ENCODE measurements at places on chromosomes 2 and 18.

GRCh38 chr18:2848247-2849246 lies 1.7 kb downstream of the EMILIN2 start:
- peak; percentile 35 for DNase-seq

GRCh38 chr2:76169276-76170008 lies 458.7 kb upstream of the GCFC2 start:
- no peak for DNase-seq

GRCh38 chr2:17388798-17389197 lies 129.4 kb downstream of the RAD51AP2 start:
- peak; percentile 19 for DNase-seq

GRCh38 chr18:55544014-55544413 lies 44.0 kb downstream of the TCF4 start:
- DNase-seq: no peak

- DNase-seq: no peak
Observed at GRCh38 chr2:240581811-240582210, 4.7 kb upstream of the CAPN10 start.

- DNase-seq: peak; percentile 38
Observed at GRCh38 chr2:198807131-198807530, 650.6 kb downstream of the SATB2 start.

- DNase-seq: no peak
Observed at GRCh38 chr18:74148543-74149070, 284 bp downstream of the TIMM21 start.

- DNase-seq: no peak
Observed at GRCh38 chr2:126995621-126996377, 97.1 kb downstream of the TEX51 start.

- no peak for DNase-seq
Observed at GRCh38 chr2:69553991-69554390, 89.5 kb downstream of the AAK1 start.

DNA sequence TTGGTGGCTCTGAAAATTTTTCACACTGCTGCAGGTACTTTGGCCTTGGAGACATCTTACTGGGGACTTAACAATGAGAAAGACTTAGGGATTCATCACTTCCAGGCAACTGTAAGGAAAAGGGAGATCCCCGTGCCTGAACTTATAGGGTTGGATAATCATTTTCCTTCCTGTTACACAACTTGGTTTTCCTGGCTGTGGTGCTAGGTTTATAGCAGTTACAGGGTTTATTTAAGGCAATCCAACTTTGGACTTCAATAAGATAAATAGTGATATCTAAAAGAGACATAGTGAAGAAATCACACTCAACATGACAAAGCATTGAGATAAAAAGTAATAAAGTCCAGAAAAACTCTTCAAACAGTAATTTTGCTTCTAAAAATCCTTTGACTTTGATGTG lies 70.2 kb upstream of the RAPH1 start:
- DNase-seq: no peak

DNA sequence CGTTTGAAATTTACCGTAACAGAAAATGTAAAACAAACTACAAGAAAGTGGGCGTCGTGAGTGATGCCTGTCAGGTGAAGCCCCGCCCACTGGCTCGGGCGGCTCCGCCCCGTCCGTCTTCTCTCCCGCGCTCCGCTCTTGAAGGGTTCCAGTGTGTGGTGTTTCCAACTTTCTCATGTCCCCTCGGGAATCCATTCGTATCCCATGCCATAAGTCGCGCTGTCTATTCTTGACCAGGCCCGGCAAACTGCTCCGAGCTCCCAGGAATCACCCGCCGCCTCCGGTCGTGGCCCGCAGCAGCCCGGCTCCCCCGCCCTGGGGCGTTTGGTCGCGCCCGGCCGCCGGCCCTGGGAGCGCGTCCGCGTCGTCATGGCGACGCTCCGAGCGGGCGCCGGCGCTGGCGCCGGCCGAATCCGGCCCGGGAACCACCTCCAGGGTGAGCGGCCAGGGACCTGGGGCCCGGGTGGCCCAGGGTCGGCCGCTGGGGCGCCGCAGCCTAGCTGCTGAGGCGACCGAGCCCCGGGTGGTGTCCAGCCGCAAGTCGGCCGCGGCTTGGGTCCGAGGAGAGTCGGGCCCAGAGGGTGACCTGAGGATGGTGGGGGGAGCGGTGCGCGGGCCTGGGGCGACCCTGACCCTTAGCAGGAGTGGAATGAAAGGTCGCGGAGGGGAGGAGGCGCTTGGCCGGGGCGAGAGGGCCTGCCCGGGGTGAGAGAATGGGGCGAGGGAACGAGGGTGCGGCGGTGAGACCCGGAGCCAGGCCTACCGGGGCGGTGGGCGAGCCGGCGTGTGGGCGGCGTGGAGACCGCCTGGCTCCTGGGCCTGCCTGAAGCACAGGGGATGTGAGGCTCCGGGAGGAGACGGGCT lies at the start of gene CFAP221:
Gene CFAP221 (plus strand): TSS at position 375 of the 864 bp plus-strand sequence. CDS start 1,683 bp downstream, outside the sequence.
- DNase-seq: peak; percentile 66

DNA sequence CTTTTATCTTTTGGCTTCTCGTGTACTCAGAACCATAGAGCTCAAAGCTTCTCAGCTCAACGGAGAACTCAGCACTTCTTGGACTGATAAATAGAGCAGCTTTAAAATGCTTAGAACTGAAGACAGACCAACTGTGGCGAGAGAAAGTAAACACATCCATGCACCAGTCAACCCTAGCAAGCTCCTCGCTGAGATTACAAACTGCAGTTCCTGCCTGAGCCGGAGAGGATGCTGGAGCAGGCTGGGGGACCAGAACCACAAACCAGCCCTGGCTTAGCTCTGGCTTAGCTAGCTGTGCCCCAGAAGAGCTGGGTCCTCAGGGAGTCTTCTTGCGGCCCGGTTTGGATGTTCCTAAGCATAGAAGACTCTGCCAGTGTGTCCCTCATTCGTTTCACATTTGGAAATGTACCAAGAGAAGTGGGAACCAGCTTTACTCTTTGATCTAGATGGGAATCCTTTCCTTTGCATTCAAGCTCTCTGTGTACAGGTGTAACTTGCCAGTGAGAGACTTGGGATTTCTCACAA lies 5.6 kb downstream of the PAX8 start:
- DNase-seq: peak; percentile 32

GRCh38 chr2:32680942-32681341 lies 53.1 kb downstream of the TTC27 start:
- no peak for DNase-seq

DNA sequence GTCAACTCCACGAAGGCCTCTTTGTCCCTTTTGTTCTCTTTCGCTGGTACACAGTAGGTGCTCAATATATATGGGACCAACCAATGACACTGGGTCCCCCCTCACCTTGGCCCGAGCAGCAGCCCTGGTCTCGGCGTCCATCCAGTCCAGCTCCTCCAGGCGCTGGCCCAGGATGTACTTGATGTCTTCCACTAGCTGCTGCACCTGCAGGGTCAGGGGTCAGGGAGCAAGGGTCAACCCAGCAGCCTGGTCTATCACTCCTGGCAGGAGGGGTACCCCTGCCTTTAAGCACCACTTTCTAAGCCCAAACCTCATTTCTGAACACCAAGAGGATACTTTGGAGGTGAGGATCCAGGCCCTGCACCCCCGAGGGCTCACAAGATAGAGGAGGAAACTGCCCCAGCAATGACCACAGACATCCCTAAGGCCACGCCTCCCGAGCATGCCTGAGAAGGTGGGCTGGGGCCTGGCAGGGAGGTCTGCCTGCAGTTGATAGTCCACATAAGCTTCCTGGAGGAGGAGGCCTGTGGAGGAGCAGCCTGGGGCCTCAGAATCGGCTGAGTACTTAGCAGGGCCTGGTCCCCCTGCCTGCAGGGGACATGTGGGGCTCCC lies 4.2 kb downstream of the ECEL1 start:
- DNase-seq: no peak

- DNase-seq: no peak
Observed at GRCh38 chr2:199757233-199757870, 93.6 kb downstream of the FTCDNL1 start.

DNA sequence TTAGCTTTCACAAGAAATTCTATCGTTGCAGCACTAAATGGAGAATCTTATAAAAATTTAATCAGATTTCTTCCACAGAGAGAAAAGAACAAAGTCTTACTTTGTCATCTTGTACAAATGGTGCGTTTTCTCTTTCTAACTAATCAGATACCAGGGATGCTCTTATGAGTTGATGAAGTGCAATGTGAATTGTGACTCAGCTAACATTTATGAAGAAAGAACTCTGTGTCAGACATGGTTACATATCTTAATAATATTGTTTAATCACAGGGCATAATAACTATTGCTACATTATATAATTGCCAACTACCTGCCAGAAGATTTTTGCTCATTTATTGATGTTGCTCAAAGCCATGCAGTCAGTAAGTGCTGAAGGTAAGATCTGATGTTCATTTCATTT lies 465.0 kb downstream of the CCDC85A start:
- DNase-seq: no peak

- no peak for DNase-seq
Observed at GRCh38 chr2:220269367-220269766, 641.9 kb downstream of the SLC4A3 start.

- peak; percentile 66 for DNase-seq
Observed at GRCh38 chr2:96174251-96175144, 29.3 kb upstream of the DUSP2 start.

GRCh38 chr2:6352247-6352646 lies 513.5 kb downstream of the CMPK2 start:
- DNase-seq: no peak

GRCh38 chr2:160407393-160408172 lies 86.0 kb downstream of the RBMS1 start:
- peak; percentile 70 for DNase-seq

- DNase-seq: no peak
Observed at GRCh38 chr2:128037649-128038048, 9.8 kb upstream of the SAP130 start.

- DNase-seq: no peak
Observed at GRCh38 chr2:129755786-129756185, 223.7 kb upstream of the RAB6C start.

GRCh38 chr18:2655178-2655953 lies at the start of gene SMCHD1:
TSS of gene SMCHD1 (plus strand) at chr18:2655726. CDS start at chr18:2656076, 350 bp downstream.
- peak; percentile 80 for DNase-seq

- DNase-seq: no peak
Observed at GRCh38 chr2:175293776-175294175, 112.3 kb upstream of the ATP5MC3 start.

- no peak for DNase-seq
Observed at GRCh38 chr2:3490191-3491170, 28.9 kb downstream of the ADI1 start.

DNA sequence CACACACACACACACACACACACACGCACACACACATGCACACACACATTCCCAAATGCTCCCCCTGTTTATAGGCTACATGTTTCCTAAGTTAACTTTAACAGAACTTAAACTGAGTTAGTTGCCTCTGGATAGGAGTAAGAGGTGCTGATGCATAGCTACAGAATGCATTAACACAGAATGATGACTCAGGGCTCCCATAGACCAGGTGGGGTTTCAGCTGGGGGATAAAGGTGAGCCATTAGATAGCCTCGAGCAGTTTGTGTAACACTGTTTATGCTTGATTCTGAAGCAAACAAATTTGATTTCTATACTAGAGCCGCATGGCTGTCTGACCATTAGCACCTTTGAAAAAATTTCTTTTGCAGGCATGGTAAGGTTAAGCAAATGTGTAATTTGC lies 741.0 kb downstream of the PLCL1 start:
- DNase-seq: no peak

DNA sequence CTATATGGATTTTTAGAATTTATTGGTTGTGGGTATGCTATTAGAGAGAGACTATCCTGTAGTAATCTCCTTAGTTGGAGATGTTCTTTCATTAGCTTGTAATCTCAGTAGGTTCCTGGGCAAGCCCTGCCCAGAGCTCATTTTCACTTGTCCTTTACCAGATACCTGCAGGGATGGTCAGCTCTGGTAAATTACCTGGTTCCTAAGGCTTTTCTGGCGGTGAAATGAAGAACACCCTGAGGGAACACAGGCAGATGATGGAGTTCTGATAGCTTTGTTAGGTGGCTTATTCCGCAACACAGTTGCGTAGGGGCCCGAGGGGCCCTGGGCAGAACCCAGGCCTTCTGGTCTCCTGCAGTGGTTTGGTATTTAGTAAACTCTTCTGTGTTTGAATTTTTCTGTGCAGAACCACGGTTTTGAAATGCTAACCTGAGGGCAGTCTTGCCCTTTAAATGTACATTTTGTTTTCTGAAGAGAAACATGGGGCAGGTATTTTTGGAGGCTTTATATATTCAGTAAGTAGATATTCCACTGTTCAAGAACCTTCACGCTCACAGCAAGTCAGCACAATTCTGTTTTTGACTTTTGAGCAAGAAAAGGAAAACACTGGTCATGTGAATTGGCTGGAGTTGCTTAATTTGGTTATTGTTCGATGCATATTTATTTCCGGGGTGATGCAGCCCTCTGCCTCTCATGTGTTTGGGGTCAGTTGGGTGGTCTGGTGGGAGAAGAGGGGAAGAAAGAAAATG lies 22.4 kb downstream of the ZNF532 start:
- no peak for DNase-seq

DNA sequence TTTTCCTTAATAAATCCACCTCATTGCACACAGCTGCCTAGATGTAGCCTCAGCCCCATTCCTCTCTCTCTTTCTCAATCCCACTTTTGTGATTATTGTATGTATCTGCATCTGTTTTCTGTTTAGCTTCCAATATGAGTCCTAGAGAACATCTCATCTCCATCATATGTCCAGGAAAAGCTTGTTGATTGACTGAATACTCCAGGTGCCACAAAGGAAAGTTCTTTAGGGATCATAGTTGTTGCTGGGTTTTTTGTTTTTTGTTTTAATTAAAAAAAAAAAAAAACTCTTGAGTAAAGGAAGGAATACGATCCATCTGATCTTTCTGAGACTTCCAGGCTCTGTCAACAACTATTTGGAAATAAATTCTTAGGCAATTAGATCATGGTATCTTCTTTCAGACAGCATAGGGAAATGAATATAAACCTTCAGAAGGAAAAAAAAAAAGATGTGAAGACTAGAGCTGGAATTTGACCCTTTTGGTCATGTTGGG lies 42.5 kb downstream of the KIAA2012 start:
- peak; percentile 72 for DNase-seq

DNA sequence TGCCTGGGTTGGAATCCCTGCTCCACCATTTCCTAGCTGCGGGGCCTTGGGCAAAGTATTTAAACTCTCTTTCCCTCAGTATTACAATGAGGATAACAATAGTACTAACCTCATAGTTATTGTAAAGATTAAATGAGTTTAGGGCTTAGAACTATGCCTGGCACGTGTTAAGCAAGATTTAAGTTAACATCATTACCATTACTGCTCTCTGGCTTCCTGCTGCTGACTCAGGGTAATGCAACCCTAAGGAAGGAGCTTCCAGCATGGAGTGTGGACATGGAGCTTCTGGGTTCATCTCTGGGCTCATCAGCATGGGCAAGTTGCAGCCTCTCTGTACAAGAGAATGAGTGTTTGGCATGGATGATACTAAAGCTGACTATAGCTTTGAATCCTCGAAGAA lies 374.2 kb upstream of the MAP2 start:
- DNase-seq: no peak

- DNase-seq: no peak
Observed at GRCh38 chr2:197081294-197081693, 154.8 kb upstream of the PGAP1 start.

Measured in fibroblast of skin of back (primary cell).